IMR-90 (cell line): ENCODE measurements at places on chromosomes 5 and 9. TPM values are rescaled to one million over a fixed set of nuclear protein-coding genes. Genes with fewer than 3 reads are reported as not detected.

GRCh38 chr5:22887566-22887965, 34.4 kb upstream of the CDH12 start:
- DNase-seq, result no peak

- peak; percentile 71 for DNase-seq
These were observed 25.0 kb upstream of the HMCN2 start for GRCh38 chr9:130240410-130241197.

DNA sequence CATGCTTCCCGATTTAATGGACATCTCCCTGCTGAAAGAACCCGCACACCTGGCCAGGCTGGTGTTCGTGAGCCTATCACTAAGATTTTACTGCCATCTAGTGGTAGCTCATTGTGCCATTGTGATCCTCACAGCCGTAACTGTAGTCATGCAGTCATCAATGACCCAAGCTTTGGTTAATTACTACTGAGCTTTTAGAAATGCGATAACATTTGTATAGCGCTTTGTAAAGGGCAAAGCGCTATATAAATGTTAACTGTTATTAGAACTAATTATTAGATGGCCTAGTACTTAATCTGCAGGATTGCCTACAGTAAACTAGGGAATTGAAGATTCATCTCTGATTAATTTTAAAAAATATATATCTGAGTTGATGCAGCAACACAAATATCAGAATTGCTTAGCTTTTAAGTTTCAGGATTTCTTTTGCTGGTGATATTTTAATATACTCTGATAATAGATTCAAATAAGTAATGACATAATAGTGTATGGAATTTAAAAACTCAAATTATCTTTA, 90.2 kb downstream of the HACD4 start:
- DNase-seq, result peak; percentile 71

Gene CARTPT
- not detected in 2 replicates for total RNA-seq

Gene IFNA16
- not detected in 2 replicates for total RNA-seq

Gene CDO1
- total RNA-seq, result 3.3 and 8.6 TPM in 2 replicates

Gene NUTM2G
- total RNA-seq, result not detected in 2 replicates

Gene SLC25A2
- 0.28 TPM in 1 of 2 replicates, not detected in the other for total RNA-seq
